ENCODE measurements at places on chromosomes 5 and 9.
A peak's percentile ranks its signal among the peaks of the same experiment; 100 is the strongest.

DNA sequence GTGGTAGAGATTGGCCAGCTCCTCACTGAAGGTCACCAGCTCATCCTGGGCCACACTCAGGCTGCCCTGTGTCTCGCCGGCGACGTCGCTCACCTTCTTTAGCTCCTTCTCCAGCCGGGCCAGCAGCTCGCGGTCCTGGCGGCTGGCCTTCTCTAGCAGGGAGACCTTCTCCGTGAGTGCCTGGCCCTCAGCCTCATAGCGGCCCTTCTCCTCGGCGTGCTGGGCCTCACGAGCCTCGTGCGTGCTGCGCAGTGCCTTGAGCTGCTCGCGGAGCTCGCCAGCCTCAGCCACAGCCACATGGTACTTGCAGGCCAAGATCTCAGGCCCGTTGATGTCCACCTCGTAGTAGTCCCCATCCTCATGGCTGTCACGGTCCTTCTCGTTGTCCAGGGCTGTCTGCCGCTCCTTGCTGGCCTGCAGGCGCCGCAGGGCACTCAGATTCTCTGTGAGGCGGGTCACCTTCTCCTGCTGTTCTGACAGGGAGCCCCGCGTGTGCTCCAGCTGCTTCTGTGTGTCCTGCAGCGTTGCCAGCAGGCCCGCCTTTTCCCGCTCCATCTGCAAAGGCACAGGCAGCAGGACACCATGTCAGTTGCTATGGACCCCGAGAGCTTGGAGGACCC is 45.5 kb downstream of the BICD2 start:
- DNase-seq: no peak

- no peak for DNase-seq
Measured at GRCh38 chr5:11030671-11031070, 269.6 kb upstream of the DAP start.

- DNase-seq: peak; percentile 31
Measured at GRCh38 chr5:142151436-142152383, 43.1 kb downstream of the NDFIP1 start.

DNA sequence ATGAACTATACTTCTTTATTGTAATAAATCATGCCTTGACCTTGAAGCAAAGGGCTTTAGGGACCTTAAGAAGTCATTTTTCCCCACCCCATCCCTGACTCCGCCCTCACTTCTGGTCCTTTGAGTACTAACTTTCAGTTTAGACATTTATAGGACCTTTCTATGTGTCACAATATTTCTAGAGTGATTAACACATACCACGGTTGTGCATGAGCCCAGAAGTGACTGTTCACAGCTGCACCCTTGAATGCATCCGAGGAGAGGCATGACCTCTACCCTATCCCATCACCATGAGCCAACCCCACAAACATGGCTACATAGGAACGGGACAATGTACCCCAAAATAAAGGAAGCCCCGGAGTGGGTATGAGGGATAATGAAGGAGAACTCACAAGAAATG is 160.3 kb downstream of the HSD17B3 start:
- DNase-seq: no peak

DNA sequence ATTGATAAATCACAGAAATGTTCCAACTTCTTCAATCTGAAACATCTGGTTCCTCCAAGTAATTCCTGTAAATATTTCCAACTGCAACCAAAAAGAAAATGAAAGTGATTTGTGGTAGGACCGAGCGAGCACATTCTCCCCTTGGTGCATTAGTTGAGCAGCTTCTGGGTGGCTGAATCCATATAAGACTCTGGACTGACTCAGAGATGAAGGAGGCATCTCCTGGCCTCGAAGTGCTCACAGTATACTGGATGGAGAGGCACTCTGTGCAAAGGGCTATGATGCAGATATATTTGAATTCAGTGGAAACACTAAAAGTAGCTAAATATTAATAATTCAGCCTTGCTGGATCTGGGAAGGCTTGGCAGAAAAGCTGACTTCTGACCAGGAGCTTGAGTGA is 265.0 kb downstream of the MARCHF11 start:
- no peak for DNase-seq

GRCh38 chr9:69078069-69078468 is 42.5 kb downstream of the FXN start:
- DNase-seq: no peak

GRCh38 chr5:175743676-175744210 is 85.9 kb downstream of the HRH2 start:
- DNase-seq: no peak

DNA sequence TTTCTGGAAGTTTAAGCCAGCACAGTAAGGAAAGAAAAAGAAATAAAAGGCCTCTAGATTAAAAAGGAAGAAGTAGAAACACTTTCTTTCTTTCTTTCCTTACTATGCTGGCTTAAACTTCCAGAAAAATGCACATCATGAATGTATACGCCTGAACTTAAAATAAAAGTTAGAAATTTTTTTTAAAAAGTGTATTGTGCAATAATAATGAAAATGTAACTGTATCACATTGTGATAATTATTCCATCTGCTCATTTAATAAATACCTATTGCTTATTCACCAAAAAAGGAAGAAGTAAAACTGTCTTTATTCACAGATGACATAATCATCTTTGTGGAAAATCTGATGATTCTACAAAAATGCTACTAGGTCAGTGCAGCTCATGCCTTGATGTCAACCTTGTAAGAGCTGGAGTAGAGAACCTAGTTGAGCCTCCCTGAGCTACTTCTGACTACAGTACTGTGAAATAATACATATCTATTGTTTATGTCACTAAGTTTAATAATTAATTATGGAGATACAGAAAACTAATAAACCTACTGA is 49.4 kb downstream of the MCTP1 start:
- DNase-seq: no peak

Measured in SHP77 (cell line).